ENCODE measurements at places on chromosomes 12 and 14. TPM values are rescaled to one million over a fixed set of nuclear protein-coding genes. Genes with fewer than 3 reads are reported as not detected.

DNA sequence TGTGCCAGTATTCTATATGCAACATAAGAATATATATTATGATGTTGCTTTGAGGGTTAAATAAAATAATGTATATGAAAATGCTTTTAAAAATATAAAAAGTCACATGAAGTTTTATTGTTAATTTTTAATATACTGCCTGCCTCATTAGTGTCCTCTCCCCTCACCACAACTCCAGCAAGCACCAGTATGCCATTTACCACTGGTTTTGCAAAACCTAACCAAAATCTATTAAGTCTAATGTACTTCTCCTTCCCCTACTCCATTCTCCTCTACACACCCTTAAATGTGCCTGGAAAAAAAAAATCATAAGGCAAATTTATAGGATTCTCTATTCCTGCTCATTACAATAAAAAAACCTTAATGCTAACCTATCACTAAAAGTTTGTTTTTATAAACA is 24.0 kb upstream of the GNG2 start:
- H3K27me3 ChIP-seq = no peaks in the 10 kb centered on the region
- H3K4me1 ChIP-seq = peaks cover 7% of the 10 kb centered on the region
- DNase-seq = no peak
- H3K27ac ChIP-seq = no peak overlapping the region
- H3K4me3 ChIP-seq = no peak overlapping the region

- DNase-seq = no peak
- peak overlapping the region; percentile 41 for H3K27ac ChIP-seq
- peaks cover 46% of the 10 kb centered on the region for H3K4me1 ChIP-seq
- H3K4me3 ChIP-seq = no peak overlapping the region
- H3K36me3 ChIP-seq = peaks cover 20% of the 10 kb centered on the region
These were observed 7.6 kb downstream of the AJUBA start for GRCh38 chr14:22974530-22975313.

DNA sequence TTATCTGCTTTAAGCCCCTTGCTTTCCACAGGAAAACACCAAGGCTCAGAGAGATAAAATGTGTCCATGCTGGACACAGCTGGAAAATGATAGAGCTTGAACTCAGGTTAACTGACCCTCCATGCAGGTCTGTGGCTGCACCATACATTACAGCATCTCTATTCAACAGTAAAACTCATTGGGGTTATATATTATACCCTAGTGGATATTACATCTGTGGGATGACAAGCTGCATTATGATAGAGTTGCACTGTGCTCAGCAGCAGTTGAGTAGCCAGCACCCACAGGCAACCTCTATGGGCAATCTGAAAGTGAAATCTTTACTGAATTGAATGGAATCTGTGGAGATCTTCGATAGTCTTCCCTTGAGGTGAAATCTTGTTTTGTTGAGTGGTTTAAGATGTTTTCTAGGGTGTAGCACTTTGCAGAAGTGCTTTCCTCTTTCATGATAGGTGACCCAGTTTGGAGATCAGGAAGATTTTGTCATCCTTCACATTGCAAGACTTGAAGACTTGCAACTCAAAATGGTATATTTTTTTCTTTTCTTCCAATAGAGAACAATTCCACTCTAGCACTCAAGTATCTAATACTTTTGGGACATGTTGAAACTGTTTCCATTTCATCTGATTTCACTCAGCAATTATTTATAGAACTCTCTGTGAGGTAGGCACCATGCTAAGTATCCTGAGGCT is 389.2 kb downstream of the RAD51B start:
- H3K27ac ChIP-seq = no peak overlapping the region
- DNase-seq = no peak
- H3K36me3 ChIP-seq = no peaks in the 10 kb centered on the region
- no peaks in the 10 kb centered on the region for H3K27me3 ChIP-seq
- no peak overlapping the region for H3K4me3 ChIP-seq

- no peak for DNase-seq
- peaks cover 32% of the 10 kb centered on the region for H3K4me1 ChIP-seq
- no peak overlapping the region for H3K4me3 ChIP-seq
- no peak overlapping the region for H3K27ac ChIP-seq
- H3K36me3 ChIP-seq = no peaks in the 10 kb centered on the region
- no peaks in the 10 kb centered on the region for H3K27me3 ChIP-seq
These were observed 209.3 kb downstream of the SLC41A2 start for GRCh38 chr12:104748790-104749189.

- H3K4me3 ChIP-seq = no peak overlapping the region
- no peak for DNase-seq
- H3K36me3 ChIP-seq = no peaks in the 10 kb centered on the region
- peaks cover 38% of the 10 kb centered on the region for H3K27me3 ChIP-seq
- H3K27ac ChIP-seq = no peak overlapping the region
These were observed 17.1 kb downstream of the PLD4 start for GRCh38 chr14:104941508-104942365.

Gene RERG
- total RNA-seq = not detected

Measured in neural progenitor cell (in vitro differentiated cells).